ENCODE measurements at places on chromosomes 11 and 22.

DNA sequence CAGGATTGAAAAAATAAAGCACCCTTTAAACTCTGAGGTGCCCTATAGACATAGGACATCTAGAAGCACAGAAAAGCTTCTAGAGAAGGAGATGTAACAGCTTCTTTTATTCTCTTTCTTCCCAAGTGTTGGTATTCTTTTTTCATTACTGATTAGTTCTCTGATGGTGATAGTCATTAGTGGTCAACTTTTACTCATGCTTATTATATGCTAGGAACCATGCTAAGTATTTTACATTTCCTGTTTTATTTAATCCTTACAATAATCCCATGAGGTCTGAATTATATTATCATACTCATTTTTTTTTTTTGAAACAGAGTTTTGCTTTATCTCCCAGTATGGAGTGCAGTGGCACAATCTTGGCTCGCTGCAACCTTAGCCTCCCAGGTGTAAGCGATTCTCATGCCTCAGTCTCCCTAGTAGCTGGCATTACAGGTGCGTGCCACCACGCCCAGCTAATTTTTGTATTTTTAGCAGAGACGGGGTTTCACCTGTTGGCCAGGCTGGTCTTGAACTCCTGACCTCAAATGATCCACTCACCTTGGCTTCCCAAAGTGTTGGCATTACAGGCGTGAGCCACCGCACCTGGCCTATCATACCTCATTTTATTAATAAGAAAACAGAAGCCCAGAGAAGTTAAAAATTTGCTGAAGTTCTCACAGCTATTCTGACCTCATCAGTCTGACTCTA lies 3.0 kb downstream of the C11orf52 start:
- DNase-seq, result no peak

GRCh38 chr11:72681226-72682153 lies 7.3 kb upstream of the PDE2A start:
- DNase-seq, result no peak

DNA sequence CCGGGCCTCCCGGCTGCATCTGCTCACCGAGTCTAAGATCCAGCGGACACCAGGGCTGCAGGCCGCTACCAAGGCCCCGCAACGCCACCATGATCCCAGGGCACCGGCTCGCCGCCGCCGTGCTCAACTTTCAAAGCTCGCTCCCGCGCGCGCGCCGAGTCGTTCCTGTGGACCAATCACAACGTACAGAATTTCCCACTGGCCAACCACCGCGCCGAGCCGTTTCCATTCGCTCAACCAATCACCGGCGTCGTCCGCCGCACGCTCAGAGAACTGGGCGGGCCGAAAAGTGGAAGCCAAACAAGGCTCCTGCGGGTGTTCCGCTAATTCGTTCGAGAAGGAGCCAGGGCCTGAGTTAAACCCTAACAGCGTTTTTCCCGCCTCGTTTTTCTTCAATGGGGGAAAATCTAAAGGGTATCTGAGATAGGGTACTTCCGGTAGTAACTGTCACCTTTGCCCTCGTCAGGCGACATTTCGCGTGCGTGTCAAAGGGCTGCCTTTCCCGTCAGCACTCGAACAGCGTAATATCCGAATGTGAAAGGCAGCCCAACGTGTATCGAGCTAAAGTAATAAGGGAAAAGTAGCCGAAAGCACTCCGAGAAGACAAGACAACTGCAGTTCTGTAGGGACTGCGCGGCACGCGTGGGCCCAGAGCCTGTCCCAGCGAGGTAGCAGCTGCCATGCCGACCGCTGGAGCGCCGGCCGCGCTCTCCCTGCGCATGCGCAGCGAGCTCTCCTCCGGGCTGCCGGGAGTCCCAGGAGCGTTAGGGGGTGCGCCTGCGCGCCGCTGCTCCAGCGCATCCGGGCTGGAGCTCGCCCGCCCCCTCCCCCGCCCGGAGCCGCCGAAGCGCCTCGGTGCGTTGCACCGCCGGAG lies at the start of the genes NCAPD3 and VPS26B:
NCAPD3 (minus strand) TSS at position 132 of the 874 bp plus-strand sequence; CDS start at position 91, 41 bp downstream.
VPS26B (plus strand) TSS at position 836 of the 874 bp plus-strand sequence. CDS start 452 bp downstream, outside the sequence.
- peak; percentile 89 for DNase-seq

DNA sequence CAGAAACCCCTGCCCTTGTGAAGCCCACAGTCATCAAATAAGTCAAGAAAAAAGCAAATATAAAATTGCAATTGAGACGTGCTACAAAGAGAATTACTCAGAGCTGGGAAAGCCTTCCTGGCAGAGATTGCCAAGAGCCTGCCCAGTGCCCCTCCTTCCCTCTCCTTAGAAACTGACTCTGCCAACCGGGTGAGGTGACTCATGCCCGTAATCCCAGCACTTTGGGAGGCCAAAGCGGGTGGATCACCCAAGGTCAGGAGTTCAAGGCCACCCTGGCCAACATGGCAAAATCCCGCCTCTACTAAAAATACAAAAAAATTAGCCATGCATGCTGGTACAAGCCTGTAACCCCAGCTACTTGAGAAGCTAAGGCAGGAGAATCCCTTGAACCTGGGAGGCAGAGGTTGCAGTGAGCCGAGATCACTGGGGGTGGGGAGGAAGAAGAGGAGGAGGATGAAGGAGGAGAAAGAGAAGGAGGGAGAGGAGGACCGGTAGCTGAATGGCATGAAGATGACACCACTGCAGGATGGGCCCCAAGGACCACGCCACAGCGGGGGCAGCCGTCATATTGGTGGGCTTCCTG lies 76.1 kb upstream of the RTL6 start:
- no peak for DNase-seq

DNA sequence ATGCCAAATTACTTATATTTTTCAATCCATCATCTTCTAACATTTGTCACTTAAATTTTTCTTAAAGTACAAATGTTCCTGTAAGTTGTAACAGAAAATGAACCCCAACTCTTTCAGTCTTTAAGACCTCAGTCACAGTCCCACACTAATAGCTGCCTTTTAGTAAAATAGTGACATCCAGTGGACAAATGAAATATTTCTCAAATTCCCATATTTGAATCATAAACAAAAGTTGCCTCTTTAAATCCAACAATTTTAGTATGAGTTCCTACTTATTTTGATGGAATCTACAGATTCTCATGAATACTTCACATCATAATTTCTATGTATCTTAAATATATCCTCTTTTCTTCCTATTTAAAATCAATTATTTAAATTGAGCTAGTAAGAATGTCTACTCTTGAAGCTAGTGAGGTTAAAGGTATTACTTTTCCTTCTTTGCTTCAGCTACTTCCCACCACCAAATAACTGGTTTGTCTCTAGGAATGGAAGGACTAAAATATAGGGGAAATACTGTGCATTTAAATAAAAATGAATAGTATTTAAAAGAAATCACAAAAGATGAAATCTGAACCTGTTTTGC lies 9.2 kb downstream of the LIN7C start:
- no peak for DNase-seq

- no peak for DNase-seq
Observed at GRCh38 chr11:109320595-109320994, 101.4 kb upstream of the C11orf87 start.

DNA sequence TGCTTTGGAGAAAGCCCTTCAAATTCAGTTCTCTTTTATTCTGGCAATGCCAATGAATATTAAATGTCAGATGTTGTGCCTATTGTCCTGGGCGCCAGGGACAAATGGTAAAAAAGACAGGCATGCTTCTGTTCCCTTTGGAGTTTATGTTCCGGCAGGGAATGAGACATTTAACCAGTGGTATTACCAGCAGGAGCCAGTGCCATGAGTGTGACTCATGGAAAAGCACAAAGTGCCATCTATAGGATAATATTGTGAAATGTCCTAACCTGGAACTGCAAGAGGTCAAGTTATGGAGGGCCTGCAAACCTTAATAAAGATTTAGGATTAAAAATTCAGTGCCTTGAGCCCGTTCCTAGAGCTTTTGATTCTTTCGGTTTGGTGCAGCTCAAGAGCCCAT lies 39.5 kb downstream of the REXO2 start:
- no peak for DNase-seq

- DNase-seq, result no peak
Observed at GRCh38 chr11:112121981-112122615, 35.4 kb downstream of the SDHD start.

GRCh38 chr11:104106136-104106754 lies 57.7 kb downstream of the PDGFD start:
- no peak for DNase-seq

DNA sequence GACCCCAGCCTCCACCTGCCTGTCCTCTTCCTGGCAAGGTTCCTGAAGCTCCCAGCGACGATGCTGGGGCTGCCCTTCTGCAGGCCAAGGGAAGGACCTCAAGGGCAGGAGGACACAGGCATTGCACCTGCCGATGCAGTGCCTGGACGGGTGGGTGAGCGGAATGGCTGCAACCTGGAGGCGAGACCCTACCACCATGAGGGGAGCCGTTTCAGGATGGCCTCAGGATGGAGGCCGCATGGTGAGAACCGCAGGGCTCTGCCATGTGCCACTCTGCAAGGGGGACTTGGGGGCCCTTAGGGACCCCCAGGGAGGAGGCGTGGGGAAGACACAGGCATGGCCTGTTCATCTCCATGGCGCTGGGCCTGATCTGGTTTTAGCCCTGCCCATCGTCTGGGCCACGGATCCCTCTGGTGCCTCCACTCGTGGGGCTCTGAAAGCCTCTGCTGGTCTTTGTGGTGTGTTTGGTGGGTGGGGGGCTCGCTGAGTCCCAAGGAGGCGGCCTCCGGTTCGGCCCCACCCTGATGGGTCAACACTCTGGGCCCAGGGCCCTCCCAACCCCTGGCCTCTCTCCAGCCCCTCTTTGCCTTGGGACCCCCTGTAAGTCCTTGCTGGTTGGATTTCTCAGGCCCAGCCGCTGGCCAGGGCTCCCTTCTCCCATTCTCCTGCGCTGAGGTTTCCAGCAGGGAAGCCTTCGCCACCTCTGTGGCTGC lies 1.3 kb upstream of the LSP1 start:
- DNase-seq, result no peak

DNA sequence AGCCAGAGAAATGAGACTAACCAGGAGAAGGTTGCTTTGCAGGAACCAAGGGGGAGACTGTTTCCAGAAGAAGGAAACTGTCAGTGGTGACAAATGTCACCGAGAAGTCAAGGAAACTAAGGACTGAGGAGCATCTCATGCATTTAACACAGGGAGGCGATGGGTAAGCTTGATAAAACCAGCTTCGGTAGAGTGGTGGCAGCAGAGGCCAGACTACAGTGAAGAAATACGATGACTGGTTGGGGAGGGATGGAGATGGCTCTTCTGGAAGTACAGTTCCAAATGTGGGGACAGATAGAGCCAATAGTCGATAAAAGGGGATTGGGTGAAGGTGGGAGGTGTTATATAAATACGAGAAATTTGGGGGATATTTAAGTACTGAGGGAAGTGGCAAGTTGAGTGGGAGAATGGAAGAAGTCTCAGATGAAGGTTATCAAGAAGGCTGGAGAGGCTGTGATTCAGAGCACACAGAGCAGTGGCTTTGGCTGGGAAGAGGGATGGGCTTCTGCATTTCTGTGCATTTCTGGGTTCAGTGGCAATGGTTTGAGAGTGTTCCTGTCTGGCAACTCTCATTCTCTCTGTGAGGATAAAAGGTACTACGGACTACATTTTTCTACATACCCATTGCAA lies 29.2 kb downstream of the SC5D start:
- DNase-seq, result no peak

GRCh38 chr11:859394-860131 lies 16.9 kb downstream of the TSPAN4 start:
- no peak for DNase-seq

DNA sequence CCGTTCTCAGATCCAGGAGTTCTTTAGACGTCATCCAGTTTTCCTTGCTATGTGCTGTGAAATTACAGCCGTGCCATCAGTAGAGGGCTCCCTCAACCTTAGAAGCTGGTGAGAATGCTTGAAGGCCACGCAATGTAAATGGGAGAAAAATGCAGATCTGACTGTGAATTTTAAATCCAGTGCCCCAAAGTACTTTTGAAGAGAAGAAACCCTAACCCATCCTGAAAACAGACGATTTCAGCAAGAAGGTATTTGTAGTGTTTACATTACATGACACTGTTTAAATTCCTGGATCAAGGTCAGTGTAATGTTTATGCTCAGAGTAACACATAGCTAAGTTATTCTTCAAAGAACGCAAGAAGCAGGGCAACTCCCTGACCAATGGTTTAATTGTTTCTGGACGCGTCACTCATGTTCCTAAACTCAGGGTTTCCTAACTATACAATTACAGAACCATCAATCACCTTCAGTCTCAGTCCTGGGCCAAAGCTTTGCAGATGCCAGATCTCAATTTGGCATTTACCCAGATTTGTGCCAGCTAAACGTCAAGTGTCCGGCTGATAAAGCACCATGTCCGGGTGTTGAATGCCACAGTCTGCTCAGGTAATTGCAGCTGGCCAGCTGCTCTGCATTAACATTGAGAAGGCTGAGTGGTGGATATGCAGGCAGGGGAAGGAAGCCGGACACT lies 38.2 kb downstream of the ADAMTS8 start:
- DNase-seq, result no peak

DNA sequence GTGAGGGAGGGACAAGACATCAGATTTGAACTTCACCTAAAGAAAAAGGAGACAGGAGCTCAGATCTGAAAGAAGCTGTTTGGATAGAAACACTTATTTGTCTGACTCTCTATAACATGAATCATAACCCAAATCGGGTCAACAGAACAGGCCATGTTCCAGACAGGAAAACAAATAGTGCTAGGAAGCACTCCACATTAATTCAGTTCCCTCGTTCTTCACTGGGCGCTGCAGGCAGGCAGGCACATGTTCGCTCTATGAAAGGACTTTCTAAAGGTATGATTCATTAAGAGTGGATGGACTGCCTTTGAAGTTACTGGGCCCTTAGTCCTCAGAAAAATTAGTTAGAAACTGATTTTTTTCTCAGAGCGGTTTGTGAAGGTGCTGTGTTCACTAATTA lies 137.5 kb upstream of the TRPC6 start:
- no peak for DNase-seq

- DNase-seq, result no peak
Observed at GRCh38 chr11:1139441-1140083, 18.2 kb upstream of the MUC5AC start.

- no peak for DNase-seq
Observed at GRCh38 chr11:61534933-61535839, 26.6 kb downstream of the LRRC10B start.

DNA sequence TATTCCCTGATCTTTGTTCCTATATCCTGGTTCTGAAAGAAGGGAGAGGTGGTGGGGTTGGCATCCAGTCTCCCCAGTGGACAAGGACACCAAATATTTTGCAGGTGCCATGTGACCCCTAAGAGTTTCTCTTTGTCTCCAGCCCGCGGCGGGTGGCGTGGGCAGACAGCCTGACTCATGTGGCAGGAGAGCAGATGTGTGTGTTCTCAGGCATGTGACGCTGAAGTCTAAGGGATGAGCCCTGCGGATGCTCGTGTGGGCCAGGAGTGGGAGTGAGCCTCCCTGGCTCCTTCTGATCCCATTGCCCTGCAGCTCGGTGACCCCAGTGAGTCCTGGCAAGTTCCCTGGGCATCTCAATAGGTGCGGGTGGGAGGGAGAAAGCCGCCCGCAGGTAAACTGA lies 94.8 kb upstream of the TBCEL start:
- DNase-seq, result no peak

- no peak for DNase-seq
Observed at GRCh38 chr11:60862171-60862570, 5.2 kb upstream of the ZP1 start.

- DNase-seq, result no peak
Observed at GRCh38 chr11:22454461-22455090, 116.4 kb downstream of the SLC17A6 start.
